ENCODE measurements at places on chromosomes 2 and 18. TPM values are rescaled to one million over a fixed set of nuclear protein-coding genes. Genes with fewer than 3 reads are reported as not detected.

The PID1 gene
- 61.8 TPM for polyA plus RNA-seq

The ITPRIPL1 gene
- 0.39 TPM for polyA plus RNA-seq

The C2orf81 gene
- polyA plus RNA-seq, result 1.7 TPM

The UGT1A9 gene
- polyA plus RNA-seq, result not detected

The CRYGC gene
- polyA plus RNA-seq, result not detected

The SPATA3 gene
- not detected for polyA plus RNA-seq

The VWC2L gene
- polyA plus RNA-seq, result not detected

The MYO5B gene
- polyA plus RNA-seq, result not detected

The RFX8 gene
- polyA plus RNA-seq, result not detected

The TMEM18 gene
- 21.8 TPM for polyA plus RNA-seq

The FRZB gene
- not detected for polyA plus RNA-seq

The CHRNG gene
- polyA plus RNA-seq, result not detected

The IL36RN gene
- not detected for polyA plus RNA-seq

The SEC11C gene
- polyA plus RNA-seq, result 14.9 TPM

The FBLN7 gene
- 0.04 TPM for polyA plus RNA-seq

The EPG5 gene
- 1.3 TPM for polyA plus RNA-seq

The DOK1 gene
- polyA plus RNA-seq, result 53.6 TPM

The COL3A1 gene
- polyA plus RNA-seq, result not detected

The ATP6V1B1 gene
- polyA plus RNA-seq, result not detected

The GPR45 gene
- polyA plus RNA-seq, result not detected

The SCN9A gene
- polyA plus RNA-seq, result 0.24 TPM
